ENCODE measurements at places on chromosomes 13 and 19.

DNA sequence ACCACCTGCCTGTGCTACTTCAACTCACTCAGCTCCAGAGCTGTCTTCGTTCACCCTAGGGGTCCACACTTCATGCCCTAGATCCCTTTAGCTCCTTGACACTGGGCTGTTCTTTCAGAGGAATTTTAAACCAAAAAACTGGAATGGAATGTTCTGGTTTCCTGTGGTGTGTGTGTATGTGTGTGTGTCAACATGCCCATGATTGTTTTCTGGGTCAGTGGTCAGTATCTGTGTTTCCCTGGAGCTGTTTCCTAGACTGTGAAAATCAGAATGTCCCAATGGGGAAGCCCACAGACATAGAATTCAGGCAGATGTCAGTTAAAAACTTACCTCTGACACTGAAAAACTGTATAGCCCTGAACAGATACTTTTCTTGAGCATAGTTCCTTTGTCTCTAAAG is 1.3 kb downstream of the PMIS2 start:
- no peak for DNase-seq

DNA sequence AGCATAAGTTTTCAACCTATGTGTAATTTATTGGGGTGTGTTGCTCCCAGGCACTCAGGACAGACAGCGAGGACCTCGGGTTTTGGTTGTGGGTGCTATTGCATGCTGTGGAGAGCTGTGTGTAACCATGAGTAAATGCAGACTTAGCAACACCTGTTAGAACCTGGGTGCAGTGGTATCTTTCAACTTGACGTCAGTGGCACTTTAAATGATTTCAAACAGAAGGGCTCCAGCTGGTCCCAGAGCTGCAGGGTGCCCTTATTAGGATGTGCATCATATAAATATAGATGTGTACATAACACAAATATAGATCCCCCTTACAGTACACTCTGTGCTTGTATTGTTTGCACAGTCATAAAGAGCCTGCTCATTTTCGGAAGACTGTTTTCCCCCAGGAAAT is 228.3 kb upstream of the IRS2 start:
- no peak for DNase-seq

DNA sequence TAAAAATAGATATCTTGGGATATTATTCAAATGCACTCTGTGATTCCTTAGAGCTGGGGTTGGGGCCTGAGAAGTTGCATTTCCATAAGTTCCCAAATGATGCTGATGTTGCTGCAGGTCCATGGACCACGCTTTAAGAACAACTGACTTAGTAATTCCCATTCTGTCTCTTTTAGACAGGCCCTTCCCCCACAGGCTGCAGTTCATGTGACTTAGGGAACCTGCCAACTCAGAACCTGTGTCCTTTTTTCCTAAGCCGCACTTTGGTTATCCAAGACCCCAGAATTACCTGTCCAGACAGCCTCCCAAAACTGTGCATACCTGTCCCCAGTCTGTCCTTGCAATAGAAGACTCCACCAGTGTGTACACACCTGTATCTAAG is 1.7 kb upstream of the ITGBL1 start:
- no peak for DNase-seq

GRCh38 chr13:112880221-112880641 is 88.8 kb upstream of the MCF2L start:
- no peak for DNase-seq

DNA sequence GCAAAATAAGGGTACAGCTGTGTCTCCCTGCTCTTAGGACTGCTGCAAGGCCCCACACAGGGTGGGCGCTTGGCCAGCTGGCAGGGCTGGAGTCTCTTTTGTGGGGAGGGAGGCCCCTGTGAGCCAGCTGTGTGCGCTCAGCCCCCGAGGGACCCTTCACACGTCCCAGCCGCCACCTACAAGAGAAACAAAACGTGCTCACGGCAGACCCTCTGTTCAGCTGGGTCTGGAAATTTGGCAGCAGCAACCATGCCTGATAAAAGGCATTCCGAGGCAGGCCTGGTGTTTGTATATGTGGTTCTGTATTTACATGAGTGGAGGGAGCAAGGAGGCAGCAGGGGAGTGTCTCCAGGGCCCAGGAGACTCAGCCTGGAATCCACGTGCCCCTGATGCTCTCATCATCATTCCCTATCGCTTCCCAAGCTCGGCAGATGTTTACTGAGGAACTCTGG is 49.7 kb downstream of the CRTC1 start:
- no peak for DNase-seq

DNA sequence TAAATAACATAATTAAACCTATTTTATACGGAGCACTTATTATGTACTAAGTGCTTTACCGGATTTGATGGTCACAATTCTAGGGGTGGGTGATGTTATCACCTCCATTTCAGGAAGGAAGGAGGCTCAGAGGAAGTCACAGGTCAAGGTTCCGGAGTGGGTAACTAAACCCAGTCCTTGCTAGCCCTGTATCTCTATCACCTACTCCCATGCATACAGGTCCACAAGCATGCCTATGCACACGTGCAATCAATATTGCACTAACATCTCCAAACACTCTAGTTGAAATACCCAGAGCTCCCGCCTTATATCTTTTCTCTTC is 17.8 kb upstream of the FOSB start:
- DNase-seq: no peak

GRCh38 chr13:31875134-31875533 is 135.8 kb downstream of the RXFP2 start:
- no peak for DNase-seq

GRCh38 chr13:39196965-39197646 is 158.8 kb downstream of the NHLRC3 start:
- DNase-seq: no peak

- no peak for DNase-seq
Measured at GRCh38 chr13:54029226-54029625, 1000.6 kb downstream of the OLFM4 start.

- DNase-seq: no peak
Measured at GRCh38 chr19:2353887-2354592, 6.0 kb upstream of the TMPRSS9 start.

DNA sequence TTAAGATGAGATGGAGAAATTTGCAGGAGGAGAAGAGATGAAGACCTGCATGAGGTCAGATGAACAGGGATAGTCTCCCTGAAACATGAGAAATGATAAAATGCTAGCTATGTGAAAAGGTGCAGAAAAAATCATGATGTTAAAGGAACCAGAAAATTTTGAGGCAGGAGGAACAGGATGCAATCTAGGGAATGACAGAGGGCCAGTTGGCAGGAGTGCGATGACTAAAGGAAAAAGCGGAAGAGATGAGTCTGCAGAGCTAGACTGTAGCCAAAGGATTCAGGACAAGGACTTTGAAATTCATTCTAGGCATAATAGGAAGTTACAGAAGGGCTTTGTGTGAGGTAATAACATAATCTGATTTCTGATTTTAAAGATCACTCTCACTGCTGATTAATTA is 77.9 kb downstream of the TRPC4 start:
- DNase-seq: no peak

GRCh38 chr13:99834246-99834645 is 137.3 kb downstream of the ZIC5 start:
- no peak for DNase-seq

All from activated naive CD4-positive, alpha-beta T cell treated with Interleukin-2 at 50 U/mL for 16 hours (primary cell).